ENCODE measurements at places on chromosomes 16 and 17. TPM values are rescaled to one million over a fixed set of nuclear protein-coding genes. Genes with fewer than 3 reads are reported as not detected.

- no peak overlapping the region for H3K4me3 ChIP-seq
- no peaks in the 10 kb centered on the region for H3K27me3 ChIP-seq
- H3K4me1 ChIP-seq: no peaks in the 10 kb centered on the region
- DNase-seq: no peak
- H3K36me3 ChIP-seq: no peaks in the 10 kb centered on the region
Observed at GRCh38 chr16:79492036-79492435, 108.5 kb downstream of the MAF start.

DNA sequence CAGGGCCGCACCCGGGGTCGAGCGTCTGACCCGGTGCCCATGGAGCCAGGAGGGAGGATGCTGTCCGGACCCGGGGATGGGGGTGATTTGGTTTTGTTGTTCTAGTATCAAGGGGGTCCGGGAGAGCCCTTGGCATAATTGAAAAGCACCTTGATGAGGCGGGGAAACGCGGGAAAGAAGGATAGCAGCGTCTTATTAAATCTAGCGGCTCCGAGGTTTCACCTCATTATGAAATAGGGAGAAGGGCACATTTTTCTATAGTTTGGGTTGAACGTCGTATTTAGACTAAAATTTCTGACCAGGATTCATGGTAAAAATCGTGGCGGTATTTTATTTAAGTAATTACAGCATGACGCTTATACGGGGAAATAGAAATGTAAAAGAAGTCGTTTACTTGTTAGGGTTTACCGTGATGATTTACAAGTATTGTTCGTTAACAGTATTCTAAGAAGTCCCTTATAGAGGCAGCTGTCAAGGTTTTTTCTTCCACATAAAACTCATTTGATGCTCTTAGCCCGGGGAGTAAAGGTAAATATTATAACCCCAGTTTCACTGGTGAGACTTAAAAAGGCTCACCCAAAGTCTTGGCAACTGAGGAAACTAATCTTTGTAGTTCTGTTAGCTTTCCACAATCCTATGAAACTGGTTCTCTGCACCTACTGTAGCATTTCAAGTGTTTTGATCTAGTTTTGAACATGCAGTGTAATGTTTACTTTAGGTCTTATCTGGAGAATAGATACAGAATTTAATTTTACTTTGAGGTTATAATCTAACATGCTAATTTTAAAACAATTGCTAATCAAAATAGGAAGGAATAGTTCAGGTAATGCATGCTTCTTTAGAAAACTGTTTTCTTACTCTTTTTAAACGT is 756 bp downstream of the LUC7L3 start:
- no peaks in the 10 kb centered on the region for H3K27me3 ChIP-seq
- peaks cover 46% of the 10 kb centered on the region for H3K4me1 ChIP-seq
- no peak for DNase-seq
- H3K36me3 ChIP-seq: no peaks in the 10 kb centered on the region
- peak overlapping the region; percentile 98 for H3K4me3 ChIP-seq

- peak; percentile 40 for DNase-seq
- no peaks in the 10 kb centered on the region for H3K36me3 ChIP-seq
- H3K27me3 ChIP-seq: peaks cover 8% of the 10 kb centered on the region
- no peak overlapping the region for H3K27ac ChIP-seq
Observed at GRCh38 chr17:74165797-74166365, 37.6 kb upstream of the RPL38 start.

Gene PRR15L
- total RNA-seq: not detected

DNA sequence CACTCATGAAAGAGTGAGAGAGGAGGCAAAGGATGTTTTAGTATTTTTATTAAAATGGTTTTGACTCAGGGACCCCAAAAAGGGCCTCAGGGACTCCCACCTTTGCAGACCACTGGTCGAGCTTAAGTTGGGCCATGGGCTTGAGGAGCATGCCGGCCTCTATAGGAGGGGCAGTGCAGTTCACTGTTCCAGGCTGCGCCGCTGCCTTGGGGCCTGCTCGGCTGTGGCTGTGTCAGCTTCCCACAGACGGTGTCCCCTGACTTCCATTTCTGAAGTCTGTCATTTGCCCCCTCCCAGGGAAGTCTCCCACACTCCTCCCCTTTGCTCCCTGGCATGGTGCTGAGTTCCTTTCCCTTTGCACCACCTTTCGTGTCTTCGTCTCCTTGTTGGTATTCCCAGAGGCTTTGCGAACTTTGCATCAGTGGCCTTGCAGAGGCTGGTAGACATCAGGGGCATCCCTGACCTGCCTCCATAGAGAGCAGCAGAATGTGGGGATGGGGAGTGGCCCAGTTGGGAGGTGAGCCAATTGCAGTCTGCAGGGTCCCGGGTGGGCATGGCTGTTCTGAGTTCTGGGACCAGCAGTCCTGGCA is 17.1 kb downstream of the MPRIP start:
- no peak overlapping the region for H3K4me3 ChIP-seq
- H3K4me1 ChIP-seq: peaks cover 56% of the 10 kb centered on the region
- DNase-seq: peak; percentile 48
- H3K36me3 ChIP-seq: peaks cover 6% of the 10 kb centered on the region
- no peaks in the 10 kb centered on the region for H3K27me3 ChIP-seq

GRCh38 chr17:57849163-57849873 is 526 bp downstream of the MRPS23 start:
- H3K27me3 ChIP-seq: no peaks in the 10 kb centered on the region
- H3K27ac ChIP-seq: peak overlapping the region; percentile 88
- H3K36me3 ChIP-seq: no peaks in the 10 kb centered on the region
- peaks cover 58% of the 10 kb centered on the region for H3K4me1 ChIP-seq

- no peak for DNase-seq
- H3K36me3 ChIP-seq: no peaks in the 10 kb centered on the region
- peaks cover 13% of the 10 kb centered on the region for H3K4me1 ChIP-seq
- H3K27ac ChIP-seq: no peak overlapping the region
Observed at GRCh38 chr17:78769196-78769773, 12.8 kb downstream of the CYTH1 start.

DNA sequence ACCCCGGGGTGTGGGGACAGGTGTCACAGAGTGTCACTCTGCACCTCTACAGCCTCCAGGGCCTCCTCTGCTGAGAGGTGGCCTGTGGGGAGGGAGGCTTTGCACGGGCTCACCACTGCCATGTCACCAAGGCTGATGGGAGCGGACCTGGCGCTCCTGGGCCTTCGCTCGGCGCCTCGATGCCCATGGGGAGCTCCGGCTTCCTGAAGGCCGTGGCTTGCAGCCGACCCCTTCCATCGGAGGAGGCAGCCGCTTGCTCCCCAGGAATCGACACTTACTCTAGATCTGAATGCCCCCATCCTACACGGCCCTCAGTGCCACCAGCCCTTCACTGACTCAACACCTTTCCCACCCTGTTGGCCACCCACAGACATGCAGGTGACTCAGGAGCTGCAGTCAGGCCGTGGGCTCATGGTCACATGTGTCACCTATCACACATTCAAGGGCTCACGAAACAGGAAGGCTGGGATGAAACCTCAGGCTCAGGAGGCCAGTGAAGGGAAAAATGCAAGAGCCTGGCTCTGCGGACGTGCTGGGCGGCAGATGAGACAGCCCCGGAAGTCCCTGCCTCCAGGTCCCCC is 11.9 kb downstream of the LGALS3BP start:
- no peaks in the 10 kb centered on the region for H3K36me3 ChIP-seq
- no peaks in the 10 kb centered on the region for H3K27me3 ChIP-seq
- H3K27ac ChIP-seq: no peak overlapping the region
- no peaks in the 10 kb centered on the region for H3K4me1 ChIP-seq
- no peak overlapping the region for H3K4me3 ChIP-seq

Gene DDX28
- 6.4 TPM for total RNA-seq

- H3K27ac ChIP-seq: peak overlapping the region; percentile 80
- no peaks in the 10 kb centered on the region for H3K36me3 ChIP-seq
- no peak for DNase-seq
- H3K4me3 ChIP-seq: no peak overlapping the region
- H3K27me3 ChIP-seq: no peaks in the 10 kb centered on the region
- H3K4me1 ChIP-seq: peaks cover 31% of the 10 kb centered on the region
Observed at GRCh38 chr17:917391-917811, 62.2 kb downstream of the NXN start.

DNA sequence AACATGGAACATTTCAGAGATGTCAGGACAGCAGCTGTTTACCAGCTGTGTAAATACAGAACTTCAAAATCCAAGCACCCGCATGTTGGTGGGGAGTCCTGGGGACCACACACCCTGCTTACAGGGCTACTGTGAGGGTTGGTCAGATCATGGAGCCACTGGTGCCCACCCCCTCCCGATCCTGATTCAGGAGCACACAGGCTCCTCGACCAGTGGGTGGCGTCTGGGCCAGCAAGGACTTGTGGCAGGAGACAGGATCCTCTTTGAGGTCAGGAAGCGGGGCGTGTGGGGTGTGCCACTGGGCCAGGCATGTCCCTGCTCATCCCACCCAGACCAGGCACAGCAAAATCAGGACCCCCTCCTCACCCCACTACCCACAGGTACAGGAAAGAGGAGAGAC is 83.6 kb downstream of the SDK2 start:
- no peak overlapping the region for H3K27ac ChIP-seq
- H3K4me3 ChIP-seq: no peak overlapping the region
- DNase-seq: no peak
- H3K4me1 ChIP-seq: no peaks in the 10 kb centered on the region
- H3K36me3 ChIP-seq: no peaks in the 10 kb centered on the region

- no peak for DNase-seq
- peaks cover 33% of the 10 kb centered on the region for H3K36me3 ChIP-seq
- no peaks in the 10 kb centered on the region for H3K27me3 ChIP-seq
- H3K4me1 ChIP-seq: peaks cover 49% of the 10 kb centered on the region
- H3K27ac ChIP-seq: peak overlapping the region; percentile 97
- H3K4me3 ChIP-seq: peak overlapping the region; percentile 87
Observed at GRCh38 chr16:1773703-1774447, 941 bp upstream of the MRPS34 start.

DNA sequence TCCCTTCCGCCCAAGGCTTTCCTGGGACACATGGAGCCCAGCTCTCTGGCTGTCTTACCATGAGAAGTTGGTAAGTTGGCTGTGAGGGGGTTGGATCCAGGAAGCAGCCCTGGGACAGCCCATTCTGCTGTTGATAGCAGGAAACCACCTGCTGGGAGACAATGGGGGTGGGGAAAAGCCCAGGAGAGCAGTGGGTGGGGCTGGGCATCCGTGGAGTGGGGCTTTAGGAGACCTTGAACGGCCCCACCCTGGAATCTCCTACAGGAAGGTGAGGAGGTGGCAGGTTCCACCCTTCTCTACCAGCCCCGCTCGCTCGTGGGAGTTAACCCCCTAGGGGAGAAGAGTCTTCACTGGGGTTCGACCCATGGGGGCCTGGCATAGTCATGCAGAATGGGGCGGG is 5.8 kb downstream of the TMEM92 start:
- no peaks in the 10 kb centered on the region for H3K36me3 ChIP-seq
- no peak overlapping the region for H3K27ac ChIP-seq
- no peak for DNase-seq
- H3K4me3 ChIP-seq: no peak overlapping the region
- no peaks in the 10 kb centered on the region for H3K27me3 ChIP-seq

Gene ESRP2
- total RNA-seq: 0.14 TPM

- H3K4me1 ChIP-seq: peaks cover 86% of the 10 kb centered on the region
- H3K4me3 ChIP-seq: no peak overlapping the region
- no peaks in the 10 kb centered on the region for H3K36me3 ChIP-seq
Observed at GRCh38 chr17:38357486-38358123, 6.0 kb downstream of the SOCS7 start.

Gene NLRP1
- total RNA-seq: 25.0 TPM

- peaks cover 12% of the 10 kb centered on the region for H3K36me3 ChIP-seq
- H3K27me3 ChIP-seq: no peaks in the 10 kb centered on the region
- no peaks in the 10 kb centered on the region for H3K4me1 ChIP-seq
Observed at GRCh38 chr16:3304370-3304769, 860 bp downstream of the TIGD7 start.

DNA sequence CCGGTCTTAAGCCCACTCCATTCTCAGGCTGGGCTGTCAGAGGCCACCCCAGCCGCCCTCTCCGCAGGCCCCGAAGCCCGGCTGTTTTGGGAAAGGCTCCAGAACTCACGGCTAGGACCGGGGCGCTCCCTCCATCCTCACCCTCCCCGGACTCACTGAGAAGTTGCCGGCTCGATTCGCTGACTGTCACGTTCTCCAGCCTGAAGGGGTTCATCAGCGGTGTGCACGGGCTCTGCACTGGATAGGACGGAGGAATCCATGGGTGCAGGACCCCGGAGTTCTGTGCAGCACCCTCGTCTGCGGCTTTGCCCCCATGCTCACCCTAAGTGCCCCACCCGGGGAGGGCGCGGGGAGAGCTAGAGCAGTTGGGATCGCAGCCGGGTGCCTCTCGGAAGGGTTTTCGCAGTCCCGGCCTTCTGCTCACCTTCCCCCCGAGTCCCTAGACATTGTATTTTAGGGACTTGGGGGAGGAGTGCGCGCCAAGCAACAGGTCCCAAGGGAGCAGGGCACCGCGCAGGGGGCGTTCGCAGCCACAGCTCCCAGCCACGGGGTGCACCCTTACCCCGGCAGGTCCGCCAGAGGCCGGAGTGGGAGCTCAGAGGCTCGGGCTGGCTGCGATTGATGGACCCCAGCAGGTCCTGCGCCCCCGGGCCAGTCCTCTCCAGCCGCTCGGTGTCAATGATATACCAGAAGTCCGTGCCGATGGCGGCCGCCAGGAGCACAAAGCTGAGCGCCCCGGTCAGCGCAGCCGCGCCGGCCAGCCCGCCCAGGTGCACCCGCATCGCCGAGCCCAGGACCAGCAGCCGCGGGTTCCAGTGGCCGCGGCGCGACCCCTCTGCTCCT is 1.0 kb downstream of the TMEM114 start:
- H3K36me3 ChIP-seq: no peaks in the 10 kb centered on the region
- DNase-seq: no peak
- H3K27me3 ChIP-seq: peaks cover 34% of the 10 kb centered on the region
- H3K4me1 ChIP-seq: peaks cover 7% of the 10 kb centered on the region

DNA sequence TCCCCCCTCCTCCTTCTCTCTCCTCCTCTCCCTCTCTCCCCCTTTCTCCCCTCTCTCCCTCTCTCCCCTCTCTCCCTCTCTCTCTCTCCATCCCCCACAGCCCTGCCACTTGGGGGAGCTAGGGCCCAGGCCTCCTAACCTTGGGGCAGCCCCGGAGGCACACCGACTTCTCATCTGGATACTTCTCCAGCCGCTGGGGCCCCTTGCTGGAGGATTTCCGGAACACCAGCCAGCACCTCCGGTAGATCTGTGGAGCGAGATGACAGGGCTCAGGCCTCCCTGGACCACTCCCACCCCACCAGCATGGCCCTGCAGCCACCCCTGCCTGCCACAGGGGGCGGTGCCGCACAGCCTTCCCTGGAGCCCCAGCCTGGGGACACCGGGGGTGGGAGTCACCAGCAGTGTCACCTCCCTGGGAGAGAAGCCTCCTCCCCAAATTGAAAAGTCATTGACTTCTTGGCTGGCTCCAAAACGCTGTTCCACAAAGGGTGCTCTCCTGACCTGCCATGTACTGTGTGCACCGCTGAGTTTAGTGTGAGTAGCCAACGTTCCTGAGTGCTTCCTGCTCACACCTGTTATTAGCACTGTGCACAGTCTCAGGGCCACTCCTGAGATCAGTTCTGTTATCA is 10.5 kb downstream of the DOK4 start:
- H3K27ac ChIP-seq: no peak overlapping the region
- H3K4me1 ChIP-seq: peaks cover 19% of the 10 kb centered on the region
- peaks cover 6% of the 10 kb centered on the region for H3K36me3 ChIP-seq
- no peak for DNase-seq
- H3K4me3 ChIP-seq: no peak overlapping the region

Gene EFCAB13
- total RNA-seq: 16.3 TPM

DNA sequence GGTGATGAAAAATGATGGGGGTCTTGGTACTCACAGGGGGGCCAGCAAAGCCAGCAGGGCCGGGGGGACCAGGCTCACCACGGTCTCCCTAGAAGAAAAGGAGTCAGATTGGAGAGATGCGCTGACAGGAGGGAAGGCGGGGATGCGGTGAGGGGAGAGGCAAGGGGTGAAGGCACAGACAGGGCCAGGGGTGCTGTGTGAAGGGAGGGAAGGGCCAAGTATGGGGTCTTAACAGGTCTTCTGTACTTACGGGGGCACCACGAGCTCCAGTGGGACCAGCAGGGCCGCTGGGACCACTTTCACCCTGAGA is 11.2 kb downstream of the COL1A1 start:
- no peak overlapping the region for H3K27ac ChIP-seq
- DNase-seq: no peak
- H3K36me3 ChIP-seq: peaks cover 100% of the 10 kb centered on the region
- no peak overlapping the region for H3K4me3 ChIP-seq
- H3K4me1 ChIP-seq: peaks cover 89% of the 10 kb centered on the region
